ENCODE measurements at places on chromosomes 1 and 21.

- no peak for DNase-seq
Observed at GRCh38 chr1:117605164-117605773, 579 bp upstream of the TENT5C start.

DNA sequence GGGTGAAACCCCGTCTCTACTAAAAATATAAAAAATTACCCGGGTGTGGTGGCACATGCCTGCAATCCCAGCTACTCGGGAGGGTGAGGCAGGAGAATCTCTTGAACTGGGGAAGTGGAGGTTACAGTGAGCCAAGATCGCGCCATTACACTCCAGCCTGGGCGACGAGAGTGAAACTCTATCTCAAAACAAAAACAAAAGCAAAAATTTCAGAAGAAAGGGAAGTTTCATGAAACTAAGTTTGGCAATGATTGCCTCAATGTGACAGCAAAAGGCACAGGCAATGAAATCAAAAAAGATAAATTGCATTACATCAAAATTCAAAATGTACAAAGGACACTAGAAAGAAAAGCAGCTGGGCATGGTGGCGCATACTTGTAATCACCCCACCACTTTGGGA is 40.1 kb downstream of the BTF3L4 start:
- no peak for DNase-seq

GRCh38 chr1:164611754-164612642 is 53.0 kb downstream of the PBX1 start:
- DNase-seq, result no peak

DNA sequence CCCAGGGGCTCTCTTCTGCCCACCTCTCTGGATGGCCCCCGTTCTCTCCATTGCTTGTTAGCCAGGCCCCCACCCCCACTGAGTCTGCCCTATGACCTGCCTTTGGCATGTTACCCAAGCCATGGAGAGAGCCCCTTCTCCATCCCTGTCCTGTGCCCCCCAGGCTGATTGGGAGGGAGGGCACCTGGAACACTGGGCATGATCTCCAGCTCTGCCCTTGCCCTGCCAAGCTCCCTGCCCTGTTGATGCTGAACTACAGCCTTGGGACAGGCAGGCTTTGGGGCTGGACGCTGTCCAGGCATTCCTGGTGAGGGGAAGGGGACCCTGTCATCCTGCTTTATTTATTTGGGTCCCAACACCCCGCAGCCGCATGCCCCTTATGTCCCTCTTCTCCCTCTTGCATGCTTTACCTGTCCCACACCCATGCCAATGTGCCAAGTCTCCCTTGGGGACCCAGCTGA is 10.7 kb downstream of the TRIM46 start:
- no peak for DNase-seq

Measured in keratinocyte (primary cell).